ENCODE measurements at places on chromosomes 7 and 10.

GRCh38 chr10:78784546-78784945 lies 284.2 kb upstream of the ZMIZ1 start:
- DNase-seq, result no peak

GRCh38 chr10:317271-317769 lies 182.1 kb downstream of the ZMYND11 start:
- no peak for DNase-seq

- no peak for DNase-seq
Observed at GRCh38 chr7:90607196-90607595, 11.1 kb downstream of the CDK14 start.

DNA sequence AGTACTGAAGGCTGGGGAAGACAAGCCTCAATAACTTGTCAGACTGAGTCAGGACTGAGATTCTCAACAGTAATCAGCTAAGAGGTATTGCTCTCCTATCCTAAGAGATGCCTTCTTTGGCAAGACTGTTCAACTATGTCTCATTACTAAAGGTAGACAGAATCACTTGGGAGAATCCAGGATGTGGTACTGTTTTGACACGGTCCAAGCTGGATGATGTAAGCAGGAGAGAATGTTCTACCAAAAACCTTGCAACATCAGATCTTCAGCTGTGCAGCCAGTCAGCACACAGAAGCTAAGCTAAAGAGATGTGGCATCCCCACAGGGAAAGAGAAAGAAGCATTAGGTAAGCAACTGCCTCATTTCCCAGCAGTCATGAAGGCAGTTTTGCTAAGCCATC lies 391.4 kb downstream of the NRG3 start:
- no peak for DNase-seq

GRCh38 chr10:112446855-112447619 lies at the start of the genes VTI1A and ZDHHC6:
Gene VTI1A (plus strand): TSS chr10:112447215. CDS start chr10:112447374, 159 bp downstream.
Gene ZDHHC6 (minus strand): TSS chr10:112446914. CDS start chr10:112445436, 1,478 bp downstream.
- DNase-seq, result peak; percentile 93

DNA sequence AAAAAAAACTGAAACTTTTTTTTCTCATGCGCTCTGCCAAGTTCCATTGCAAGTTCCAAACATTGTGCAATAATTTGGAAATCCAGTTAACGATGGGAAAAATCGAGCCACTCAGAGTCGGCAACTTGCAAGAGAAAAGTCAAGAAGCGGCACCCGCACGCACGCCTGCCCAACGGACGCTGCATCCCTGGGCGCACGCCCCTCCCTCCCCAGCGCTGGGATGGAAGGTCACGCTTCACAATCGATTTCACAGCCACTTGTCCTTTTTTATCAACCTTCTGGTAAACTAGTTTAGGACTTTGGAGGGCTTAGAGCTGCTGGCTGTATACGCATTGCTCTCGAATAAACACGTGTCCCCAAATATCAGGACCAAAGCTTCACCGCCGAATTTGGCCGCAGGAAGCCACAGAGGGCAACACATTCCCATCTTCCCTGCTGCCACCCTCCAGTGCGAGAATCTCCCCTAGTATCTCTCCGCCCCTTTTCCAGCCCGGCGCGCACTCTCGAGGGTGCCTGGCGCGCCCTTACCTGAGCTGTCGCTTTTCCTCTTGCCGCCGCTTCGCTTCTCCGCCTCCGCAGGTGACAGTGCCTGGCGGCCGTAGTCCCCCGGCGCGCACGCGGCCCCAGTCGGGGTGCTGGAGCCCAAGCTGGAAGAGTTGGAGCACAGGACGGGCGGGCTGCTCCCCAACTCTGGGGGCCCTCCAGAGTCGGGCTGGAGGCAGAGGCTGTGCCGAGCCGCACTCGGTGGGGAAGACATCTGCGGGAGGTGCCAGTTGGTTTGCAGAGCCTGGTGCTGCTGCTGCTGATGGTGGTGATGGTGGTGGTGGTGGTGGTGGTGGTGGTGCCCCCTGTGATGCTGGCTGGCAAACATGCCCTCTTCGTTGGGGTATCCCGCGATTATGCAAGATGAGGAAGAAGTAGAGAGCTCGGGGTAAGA lies 857 bp downstream of the MEOX2 start:
- no peak for DNase-seq

- DNase-seq, result no peak
Observed at GRCh38 chr10:48557511-48558123, 47.3 kb downstream of the ARHGAP22 start.

- no peak for DNase-seq
Observed at GRCh38 chr7:131642429-131642828, 86.0 kb upstream of the PODXL start.

DNA sequence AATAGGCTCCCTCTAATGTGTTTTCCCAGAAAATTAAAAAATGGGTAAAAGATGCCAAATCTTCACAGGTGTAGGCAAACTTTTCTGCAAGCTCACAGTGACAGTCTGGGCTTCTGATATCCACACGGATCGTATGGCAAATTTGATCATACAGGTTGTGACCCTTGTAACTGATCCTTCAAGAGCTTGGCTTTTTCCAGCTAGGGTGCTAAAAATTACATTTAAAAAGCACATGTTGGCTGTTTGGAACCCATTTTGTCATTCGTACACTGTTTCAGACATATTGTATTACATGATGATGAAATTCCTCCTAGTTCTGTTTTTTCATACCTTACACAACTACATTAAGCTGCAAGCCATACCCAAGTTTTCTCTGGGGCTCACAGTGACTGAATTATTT lies 138.7 kb downstream of the GFRA1 start:
- DNase-seq, result no peak

GRCh38 chr7:139799586-139799985 lies 21.8 kb upstream of the HIPK2 start:
- no peak for DNase-seq

GRCh38 chr10:96440361-96441292 lies 73.1 kb downstream of the TLL2 start:
- no peak for DNase-seq

GRCh38 chr10:18424200-18424599 lies 227.2 kb downstream of the NSUN6 start:
- no peak for DNase-seq

DNA sequence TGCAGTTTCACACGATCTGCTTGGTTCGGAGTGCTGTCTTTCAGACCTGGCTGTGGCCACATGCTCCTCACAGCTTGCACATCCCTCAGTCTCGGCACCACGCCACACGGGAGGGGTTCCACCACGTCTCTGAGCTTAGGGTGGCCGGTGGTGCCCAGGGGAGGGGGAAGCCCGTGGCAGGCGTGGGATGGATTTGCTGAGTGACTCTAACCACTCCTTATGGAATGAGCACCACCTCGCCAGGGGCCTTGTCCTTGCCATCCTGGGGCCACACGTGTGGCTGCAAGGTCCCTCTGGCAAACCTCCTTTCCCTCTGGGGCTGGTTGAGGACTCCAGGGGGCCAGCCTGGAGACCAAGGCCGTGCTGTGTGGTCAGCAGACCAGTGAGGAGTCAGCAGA lies 29.1 kb upstream of the FAM20C start:
- no peak for DNase-seq

DNA sequence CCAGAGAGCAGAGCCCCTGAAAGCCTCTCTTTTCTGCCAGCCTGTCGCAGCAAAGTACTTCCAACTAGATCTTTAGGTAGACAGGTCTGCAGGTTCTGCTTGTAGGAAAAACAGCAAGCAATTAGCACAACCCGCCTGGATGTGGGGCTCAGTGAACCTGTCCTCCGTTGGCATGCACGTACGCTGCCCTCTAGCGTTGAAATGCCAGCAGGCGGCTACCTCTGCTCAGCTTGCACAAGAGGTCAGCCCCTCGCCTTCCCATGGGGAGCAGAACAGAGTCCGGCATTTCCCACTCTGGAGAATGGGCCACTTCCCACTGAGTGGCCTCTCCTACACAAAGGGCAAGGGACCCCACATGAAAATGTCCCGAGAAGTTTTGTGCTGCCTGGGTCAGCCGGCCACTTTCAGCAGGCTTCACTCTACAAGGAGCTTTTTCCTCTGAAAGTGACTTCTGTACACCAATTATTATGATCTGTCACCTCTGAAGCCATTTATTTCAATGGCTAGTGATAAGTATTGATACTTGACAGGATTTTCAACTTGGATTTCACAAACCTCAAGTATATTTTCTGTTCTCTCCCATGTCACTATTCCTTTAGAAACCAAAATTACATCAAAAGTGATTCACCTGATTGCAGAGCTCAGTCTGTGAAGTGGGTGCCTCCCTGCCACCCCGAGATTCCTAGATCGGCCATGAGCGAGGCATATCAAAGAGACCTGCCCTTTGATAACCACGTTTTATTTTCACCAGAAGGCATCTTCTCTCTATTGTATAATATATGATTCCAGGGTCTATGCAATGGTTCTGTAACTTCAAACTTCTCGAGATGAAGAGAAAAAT lies 56.7 kb downstream of the JCAD start:
- peak; percentile 63 for DNase-seq

DNA sequence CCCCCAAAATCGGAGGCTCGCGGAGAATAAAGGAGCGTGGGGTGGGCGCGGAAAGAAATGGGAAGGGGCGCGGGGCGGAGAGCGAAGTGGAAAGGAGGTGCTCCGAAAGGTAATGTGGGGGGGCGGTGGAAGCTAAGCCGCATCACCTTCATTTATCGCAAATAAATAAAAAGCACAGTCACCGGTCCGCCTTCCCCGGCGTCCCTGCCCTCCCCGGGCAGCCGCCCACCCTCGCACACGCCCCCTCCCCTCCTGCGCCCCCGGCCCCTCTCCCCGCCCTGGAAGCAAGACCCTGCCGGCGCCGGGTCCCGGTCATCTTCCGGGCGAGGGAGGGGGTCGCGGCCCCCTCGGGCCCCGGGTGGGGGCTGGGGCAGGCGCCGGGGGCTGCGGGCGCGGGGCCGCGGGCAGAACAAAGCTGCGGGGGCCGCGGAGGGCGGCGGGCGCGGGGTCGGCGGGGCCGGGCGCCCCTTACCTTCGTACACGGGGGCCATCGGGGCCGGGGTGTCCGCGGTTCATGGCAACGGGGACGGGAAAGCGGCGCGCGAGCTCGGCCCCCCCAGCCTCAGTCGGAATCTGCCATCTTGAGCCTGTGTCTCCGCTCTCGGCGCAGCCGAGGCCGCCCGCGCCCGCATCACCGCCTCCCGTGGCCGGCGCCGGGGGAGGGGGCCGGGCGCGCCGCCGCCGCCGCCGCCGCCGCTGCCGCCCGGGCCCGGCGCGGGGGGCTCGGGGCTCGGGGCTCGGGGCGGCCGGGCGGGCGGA lies 486 bp downstream of the HIPK2 start:
- no peak for DNase-seq

DNA sequence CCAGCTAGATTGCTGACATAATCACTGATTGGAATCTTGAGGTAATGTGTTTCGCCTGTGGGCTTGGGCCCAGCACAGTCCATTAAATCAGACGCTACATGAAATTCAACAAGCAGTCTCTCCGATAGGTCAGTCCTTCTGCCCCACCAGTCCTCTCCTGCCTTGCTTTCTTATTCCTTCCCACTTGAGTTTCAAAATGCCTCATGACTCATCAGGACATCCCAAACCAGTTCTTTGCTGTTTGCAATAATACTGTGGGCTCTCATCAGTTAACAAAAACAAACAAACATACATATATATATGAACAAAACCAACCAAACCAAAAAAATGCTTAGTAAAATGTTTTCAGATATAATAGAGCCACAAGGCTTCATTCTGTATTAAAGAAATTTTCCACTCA lies 599.0 kb downstream of the SORCS1 start:
- DNase-seq, result no peak

- no peak for DNase-seq
Observed at GRCh38 chr7:75048435-75049379, 24.9 kb downstream of the RCC1L start.

DNA sequence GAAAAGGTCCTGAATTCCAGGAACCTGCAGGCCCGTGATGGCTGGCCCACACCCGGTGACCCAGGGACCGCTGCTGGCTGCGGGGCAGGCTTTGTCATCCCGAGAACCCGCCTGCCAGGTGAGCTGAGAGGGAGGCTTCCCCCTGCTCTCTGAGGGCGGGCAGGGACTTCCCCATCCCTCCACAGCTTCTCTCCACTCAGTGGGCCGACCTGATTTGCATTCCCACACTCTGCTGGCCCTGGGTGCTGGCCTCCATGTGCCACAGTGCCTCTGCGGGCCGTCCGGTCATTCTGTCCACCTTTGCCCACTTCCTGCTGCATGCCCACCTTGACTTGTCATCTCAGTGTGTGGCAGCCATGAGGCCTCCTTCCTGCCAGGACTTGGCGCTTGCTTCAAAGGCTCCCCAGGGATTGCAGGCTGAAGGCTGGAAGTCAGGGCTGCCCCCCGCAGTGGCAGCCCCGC lies 35.3 kb downstream of the PALD1 start:
- DNase-seq, result no peak

DNA sequence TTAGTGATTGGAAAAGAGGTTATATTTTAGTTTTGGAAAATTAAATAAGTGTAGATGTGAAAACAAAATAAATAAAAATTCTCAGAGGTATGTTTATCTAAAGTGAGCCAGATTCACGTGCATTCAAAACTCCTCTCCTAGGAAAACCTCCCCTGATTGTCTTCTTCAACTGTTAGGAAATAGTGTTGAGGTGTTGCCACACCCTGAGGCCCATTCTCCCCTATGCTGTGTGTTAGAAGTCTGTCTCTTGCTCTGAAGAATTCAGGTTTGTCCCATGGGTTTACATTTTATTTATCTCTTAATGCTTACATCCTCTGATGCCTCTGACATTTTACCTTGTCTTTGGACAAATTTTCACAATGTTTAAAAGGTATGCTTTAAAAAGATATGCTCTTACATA lies 40.3 kb downstream of the PTPRE start:
- no peak for DNase-seq

DNA sequence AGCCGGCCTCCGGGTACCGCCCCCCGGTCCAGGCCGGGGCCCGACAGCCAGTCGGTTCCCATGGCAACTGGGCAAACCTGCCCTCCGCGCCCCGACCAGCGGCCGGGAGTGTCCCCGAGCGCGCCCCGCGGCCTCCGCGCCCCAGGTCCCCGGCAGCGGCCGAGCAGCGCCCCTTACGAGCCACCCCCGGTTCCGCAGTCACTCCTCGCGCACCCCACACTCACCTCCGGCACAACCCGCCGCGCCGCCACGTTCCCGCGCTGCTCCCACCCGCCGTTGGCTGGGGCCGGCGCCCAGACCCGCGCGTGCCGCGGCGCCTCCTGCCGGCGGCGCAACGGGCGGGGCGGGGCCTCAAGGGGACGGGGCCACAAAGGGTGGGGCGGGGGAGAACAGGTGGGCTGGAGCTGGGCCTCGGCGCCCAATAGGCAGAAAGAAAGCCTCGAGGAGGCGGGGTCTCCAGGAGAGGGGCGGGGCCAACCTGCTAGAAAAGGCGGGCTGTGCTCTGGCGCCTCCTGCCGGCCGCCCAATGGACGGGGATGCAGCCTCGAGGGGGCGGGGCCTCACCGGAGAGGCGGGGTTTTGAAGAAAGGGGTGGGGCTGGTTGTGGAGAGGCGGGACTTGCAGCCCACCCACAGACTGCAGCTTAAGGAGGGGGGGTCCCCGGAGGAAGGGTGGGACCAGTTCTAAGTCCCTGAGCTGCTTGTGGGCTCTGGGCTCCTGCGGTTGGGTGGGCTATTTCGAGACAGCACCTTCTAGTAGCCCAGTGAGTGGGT lies at the start of gene RADIL:
Gene RADIL, minus strand, starts transcription at position 345 of the 773 bp plus-strand sequence. CDS start 5,577 bp downstream, outside the sequence.
- DNase-seq, result peak; percentile 96

GRCh38 chr7:27912751-27913150 lies 172.8 kb downstream of the TAX1BP1 start:
- no peak for DNase-seq

- DNase-seq, result no peak
Observed at GRCh38 chr10:125628104-125629049, 54.6 kb downstream of the TEX36 start.
